ENCODE measurements at places on chromosomes 1 and 21.
A peak's percentile ranks its signal among the peaks of the same experiment; 100 is the strongest.

DNA sequence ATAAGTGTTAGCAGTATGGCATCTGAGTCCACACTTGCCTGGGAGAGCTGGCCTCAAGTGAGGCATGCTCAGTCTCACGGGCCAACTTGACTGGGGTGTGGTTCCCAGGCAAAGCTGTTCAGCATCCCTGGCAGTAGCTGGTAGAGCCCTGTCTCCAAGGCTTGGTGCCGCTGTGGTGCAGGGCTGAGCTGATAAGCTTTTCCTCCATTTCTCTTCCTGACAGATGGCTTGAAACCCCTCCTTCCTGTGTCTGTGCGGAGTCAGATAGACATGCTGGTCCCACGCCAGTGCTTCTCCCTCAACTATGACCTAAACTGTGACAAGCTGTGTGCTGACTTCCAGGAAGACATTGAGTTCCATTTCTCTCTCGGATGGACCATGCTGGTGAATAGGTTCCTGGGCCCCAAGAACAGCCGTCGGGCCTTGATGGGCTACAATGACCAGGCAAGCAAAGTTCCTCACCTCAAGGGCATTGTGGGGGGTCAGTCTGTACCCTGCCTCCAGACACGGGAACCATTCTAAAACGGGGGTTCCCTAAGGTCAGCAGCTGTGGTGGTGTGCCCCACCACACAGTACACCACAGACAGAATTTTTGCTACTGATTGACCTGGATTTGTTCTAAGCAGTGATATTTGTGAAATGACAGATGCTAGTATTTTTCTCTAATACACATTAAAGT lies 13.7 kb upstream of the MIIP start:
- no peak for DNase-seq

- DNase-seq: no peak
These were observed 4.9 kb upstream of the BACE2 start for GRCh38 chr21:41163091-41163490.

DNA sequence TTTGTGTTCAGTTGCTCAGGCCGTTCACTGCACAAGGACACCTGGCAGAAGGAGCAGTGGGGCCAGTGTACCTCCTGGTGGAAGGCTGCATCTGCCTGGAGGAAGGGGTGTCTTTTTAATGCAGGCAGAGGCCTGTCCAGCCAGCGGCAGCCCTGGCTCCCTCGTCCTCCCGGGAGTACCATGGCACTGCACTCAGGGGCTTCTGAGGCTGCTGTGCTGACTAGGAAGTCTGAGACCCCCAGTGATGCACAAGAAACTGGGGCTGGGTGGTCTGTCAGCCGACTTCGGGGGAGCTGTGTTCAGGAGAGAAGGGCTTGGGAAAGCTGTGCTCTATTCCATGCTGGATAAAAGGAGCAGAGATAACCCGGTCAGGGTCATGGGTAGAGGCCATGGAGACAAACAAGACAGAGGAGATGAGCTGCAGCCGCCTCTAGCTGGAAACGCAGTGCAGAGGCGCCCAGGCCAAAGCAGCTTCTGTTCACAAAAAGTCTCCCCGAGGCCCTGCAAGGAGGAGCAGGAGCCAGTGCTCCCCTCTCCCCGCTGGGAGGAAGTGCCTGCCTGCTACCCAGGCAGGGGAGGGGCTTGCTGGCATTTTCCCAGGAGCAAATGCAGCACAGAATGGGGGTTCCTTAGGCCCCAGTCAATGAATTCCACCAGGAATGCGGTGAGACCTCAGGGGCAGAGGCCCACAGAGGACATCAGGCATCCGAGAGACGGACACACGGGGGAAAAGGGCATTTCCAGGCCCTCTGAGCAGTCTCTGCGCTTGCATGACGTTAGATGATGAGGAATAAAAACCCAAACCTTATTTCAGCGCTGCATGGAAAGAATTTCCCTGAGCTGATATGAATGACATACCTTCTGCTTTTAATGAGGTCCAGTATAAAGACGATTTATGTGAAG lies 17.2 kb upstream of the C2CD2 start:
- DNase-seq: no peak

GRCh38 chr1:235106457-235106856 lies 22.2 kb downstream of the TOMM20 start:
- DNase-seq: no peak

DNA sequence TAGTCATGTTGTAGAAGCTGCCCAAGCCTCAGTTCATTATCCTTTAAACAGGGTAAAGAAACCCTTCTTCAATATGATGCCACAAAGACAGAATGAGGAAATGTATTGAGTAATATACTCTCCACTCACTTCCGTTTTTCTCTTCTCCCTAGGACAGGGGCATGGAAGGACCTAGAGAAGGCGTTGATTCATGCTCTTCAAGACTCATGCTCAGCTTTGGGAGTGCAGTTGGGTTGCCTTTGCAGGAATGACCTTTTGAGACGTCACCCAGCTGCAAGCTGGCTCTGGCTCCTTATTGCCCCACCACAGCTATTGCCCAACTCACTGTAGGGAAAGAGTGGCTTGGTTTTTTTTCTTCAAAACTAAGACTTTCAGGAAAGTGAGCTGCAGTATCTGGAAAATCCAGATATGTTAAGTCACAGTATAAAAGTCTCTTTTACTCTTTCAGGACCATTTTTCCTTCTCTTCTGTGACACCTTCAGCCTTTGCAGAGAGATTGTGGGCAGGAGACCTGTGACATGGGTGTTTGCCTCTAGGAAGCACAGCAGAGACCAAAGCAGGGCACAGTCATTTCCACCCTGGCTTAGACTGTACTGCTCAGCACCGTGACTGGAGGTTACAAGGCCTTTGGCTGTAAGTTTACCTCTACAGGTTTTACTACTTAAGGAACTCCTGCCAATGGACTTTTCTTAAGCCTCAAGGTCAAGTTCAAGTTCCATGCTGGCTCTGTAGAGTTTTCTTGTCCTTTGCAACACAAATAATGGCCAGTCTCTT lies 39.5 kb downstream of the XCL2 start:
- DNase-seq: no peak

- no peak for DNase-seq
These were observed 2.4 kb upstream of the NFIA start for GRCh38 chr1:61079898-61080336.

- DNase-seq: peak; percentile 7
These were observed 26.9 kb downstream of the RPL5 start for GRCh38 chr1:92858564-92859399.

DNA sequence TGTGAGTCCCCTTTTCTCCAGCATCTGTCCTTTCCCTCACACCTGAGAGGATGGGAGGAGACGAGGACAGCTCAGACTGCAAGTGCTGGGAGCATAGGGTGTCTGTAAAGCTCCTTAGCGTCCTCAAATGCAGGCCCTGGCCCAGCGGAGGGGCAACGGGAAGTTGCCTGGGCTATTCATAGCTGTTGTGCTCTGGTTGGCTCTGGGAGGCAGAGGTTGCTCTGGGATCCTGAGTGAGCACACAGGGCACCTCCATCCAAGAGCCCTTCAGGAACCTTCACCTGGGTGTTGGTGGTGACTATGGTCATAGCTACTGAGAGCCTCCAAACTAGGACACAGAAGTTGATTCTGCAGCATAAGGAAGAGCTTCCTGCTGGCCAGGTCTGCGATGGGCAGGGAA lies 2.6 kb downstream of the PADI1 start:
- DNase-seq: no peak

DNA sequence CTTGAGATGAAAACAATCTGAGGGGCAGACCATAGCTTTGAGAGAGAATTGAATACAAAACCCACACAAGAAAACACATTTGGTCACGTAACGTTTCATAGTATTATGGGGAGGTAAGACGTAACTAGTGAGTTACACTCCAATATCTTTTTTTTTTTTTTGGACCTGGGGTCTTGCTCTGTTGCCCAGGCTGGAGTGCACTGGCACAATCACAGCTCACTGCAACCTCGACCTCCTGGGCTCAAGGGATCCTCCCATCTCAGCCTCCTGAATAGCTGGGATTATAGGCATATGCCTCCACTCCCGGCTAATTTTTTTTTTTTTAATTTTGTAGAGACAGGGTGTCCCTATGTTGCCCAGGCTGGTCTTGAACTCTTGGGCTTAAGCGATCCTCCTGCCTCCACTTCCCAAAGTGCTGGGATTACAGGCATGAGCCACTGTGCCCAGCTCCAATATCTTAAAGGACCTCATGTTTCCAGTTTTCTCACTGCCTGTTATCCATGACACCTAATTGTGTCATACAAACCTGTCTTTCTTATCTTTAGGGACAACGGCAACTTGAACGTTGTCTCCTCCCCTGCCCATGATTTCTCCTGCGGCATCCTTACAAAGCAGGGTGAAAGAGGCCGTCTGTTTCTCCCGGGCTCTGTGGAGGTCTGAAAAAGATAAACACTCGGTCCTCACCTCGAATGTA lies 5.3 kb downstream of the TRIM45 start:
- no peak for DNase-seq

GRCh38 chr1:91596474-91596873 lies 95.8 kb downstream of the CDC7 start:
- no peak for DNase-seq

- no peak for DNase-seq
These were observed 117.7 kb upstream of the SGIP1 start for GRCh38 chr1:66416295-66416694.

DNA sequence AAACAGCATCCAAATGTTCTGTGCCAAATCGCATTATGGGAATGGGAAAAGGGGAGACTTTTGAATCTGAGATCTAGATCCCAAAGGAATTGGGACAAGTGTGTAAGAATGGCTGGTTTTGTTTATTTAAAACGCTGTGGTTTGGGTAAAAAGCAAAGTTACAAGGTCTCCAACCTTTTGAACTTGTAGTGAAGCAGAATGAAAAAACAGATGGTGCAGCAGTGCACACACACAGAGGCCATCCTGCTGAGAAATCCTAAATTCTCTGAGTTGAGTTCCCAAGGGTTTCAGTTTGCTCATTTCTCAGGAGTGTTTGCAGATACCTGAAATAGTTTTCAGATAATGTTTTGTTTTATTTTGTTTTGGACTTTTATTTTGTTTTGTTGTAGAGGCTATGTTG lies 80.2 kb upstream of the CD1D start:
- no peak for DNase-seq

GRCh38 chr1:16430606-16431005 lies 6.6 kb downstream of the SPATA21 start:
- DNase-seq: no peak

DNA sequence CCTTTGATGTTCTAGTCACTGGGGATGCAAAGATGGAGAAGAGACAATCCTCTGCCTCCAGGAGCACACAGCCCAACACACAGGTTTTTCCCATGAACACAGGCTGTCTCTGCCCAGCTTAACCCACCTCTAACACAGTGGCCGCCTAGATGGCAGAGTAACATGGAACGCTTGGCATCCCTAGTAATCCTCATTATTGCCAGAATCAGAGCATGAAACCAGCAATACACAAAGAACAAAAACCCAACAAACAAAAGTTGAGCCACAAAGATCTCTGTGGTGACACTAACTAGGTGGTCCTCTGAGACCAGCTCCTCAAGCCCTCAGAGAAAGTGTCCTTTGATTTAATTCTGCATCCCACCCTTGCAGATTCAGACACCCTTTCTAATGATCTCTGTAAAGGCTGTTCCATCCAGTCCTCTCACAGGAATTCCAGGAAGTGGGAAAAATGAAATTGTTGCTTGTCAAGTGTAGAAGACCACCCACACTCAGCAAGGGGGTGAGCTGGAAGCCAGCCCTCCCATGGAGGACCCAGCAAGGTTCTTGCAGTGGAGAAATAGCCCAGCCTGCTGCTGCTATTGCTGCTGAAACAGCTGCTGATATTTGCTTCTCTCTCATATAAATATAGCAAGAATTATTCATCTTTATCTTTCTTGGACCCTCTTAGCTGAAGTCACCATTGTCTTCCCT lies 7.4 kb upstream of the ATP2B4 start:
- no peak for DNase-seq

DNA sequence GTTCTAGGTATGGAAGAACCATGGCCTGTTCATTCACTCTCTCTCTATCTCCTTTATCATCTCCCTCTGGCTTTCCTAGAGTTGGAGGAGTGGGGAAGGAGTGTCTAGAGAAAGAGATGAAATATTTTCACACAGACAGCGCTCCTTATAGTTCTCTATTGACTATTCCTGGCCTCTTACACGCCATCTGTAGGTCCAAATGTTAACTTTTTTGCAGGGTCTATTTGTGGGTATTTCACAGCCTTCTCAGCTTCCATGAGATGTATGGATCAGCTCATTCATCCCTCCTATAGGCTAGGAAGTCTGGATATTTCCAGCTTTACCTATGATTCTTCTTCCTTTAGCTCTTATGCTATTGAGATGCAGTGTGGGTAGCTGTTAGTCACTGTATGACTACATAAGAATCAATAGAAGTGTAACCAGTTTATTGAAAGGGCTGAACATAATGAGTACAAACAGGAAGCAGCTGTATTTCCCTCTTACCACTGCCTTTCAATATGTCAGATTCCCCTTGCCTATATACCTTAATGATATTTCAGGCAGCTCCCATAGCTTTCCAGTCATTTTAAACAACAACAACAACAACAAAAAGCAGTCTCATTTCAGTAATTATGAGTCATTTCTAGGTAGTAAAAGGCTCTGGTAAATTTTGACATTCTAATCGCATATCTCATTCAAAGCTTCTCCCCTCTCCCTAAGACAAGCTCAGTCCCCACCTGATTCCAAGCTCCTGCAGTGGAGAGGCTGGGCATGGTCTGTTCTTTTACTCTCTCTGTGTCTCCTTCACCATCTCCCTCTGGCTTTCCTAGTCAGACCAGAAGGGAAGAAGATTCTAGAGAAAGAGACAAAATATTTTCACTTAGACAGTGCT lies 149.5 kb downstream of the TTLL7 start:
- DNase-seq: no peak

GRCh38 chr1:177872308-177872900 lies 97.5 kb downstream of the SEC16B start:
- DNase-seq: no peak

DNA sequence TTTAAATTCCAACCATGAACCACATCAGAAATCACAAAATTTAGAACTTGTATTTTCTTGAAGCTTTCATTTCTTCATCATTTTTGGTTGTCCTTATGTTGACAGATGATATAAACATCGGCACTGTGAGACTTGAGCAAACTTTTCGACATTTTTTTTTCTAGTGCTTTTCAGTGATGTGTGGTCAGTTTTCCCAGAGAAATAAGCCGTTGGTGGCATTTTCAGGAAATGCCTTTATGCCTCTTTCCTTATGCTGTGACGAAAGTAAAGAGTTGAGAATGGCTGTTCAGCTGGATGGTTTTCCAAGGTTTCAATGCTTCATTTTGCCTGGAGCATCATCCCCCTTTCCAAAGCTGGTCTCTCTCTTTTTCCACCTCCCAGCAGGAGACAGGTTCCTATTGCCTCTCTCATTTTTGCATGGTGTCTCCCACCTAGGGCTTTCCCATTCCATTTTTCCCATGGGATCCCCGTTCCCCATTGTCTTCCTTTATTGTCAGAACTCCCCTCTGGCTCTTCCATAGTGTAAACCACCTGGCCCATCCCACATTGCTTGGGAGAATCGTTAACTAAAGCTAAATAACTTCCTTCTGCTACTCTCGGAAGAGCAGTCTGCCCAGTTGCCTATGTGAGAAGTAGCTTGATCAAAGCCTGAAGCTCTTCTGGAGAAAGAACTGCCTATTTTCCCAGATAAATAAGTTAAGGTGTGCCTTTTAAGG lies 61.4 kb upstream of the DYNLT5 start:
- DNase-seq: no peak

Data from C1 segment of cervical spinal cord (tissue), 14 donors.